ENCODE measurements at places on chromosomes 1 and 21.
A peak's percentile ranks its signal among the peaks of the same experiment; 100 is the strongest.

- no peak for DNase-seq
These were observed 11.9 kb downstream of the HECTD3 start for GRCh38 chr1:44999232-44999631.

GRCh38 chr1:218778257-218779126, 395.2 kb upstream of the LYPLAL1 start:
- DNase-seq: no peak

DNA sequence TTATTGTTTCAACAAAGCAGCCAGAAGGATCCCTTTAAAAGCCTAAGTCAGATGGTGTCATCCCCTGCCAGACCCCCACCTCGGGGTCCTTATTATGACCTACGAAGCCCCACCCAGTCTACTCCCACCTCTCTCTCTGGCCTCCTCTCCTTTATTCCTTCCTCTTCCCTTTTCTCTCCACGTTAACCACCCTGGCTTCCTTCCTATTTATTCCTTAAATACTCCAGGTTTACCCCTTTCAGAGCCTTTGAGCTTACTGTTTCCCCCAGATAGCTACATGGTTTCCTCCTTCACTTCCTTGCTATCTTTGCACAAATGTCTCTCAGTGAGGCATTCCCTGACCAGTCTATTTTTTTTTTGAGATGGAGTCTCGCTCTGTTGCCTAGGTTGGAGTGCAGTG, 12.0 kb upstream of the SLC9A1 start:
- no peak for DNase-seq

DNA sequence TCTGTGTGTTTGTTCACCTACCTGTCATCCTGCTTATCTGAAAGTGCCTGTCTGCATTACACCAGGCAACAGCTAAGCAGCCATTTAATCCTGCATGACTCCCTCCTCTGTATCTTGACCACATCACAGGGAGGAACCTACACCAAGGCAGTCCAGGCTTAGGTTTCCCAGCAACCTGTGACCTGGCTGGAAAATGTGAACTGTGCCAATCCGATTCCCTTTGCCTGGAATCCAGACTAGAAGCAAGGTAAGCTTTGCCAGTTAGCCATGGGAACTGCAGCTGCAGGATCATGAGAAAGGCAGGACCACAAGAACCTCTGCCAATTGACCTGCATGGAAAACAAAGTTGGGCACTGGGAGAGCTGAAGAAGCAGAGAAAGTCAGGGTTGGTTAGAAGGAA, 6.3 kb upstream of the ATP1B1 start:
- DNase-seq: no peak

DNA sequence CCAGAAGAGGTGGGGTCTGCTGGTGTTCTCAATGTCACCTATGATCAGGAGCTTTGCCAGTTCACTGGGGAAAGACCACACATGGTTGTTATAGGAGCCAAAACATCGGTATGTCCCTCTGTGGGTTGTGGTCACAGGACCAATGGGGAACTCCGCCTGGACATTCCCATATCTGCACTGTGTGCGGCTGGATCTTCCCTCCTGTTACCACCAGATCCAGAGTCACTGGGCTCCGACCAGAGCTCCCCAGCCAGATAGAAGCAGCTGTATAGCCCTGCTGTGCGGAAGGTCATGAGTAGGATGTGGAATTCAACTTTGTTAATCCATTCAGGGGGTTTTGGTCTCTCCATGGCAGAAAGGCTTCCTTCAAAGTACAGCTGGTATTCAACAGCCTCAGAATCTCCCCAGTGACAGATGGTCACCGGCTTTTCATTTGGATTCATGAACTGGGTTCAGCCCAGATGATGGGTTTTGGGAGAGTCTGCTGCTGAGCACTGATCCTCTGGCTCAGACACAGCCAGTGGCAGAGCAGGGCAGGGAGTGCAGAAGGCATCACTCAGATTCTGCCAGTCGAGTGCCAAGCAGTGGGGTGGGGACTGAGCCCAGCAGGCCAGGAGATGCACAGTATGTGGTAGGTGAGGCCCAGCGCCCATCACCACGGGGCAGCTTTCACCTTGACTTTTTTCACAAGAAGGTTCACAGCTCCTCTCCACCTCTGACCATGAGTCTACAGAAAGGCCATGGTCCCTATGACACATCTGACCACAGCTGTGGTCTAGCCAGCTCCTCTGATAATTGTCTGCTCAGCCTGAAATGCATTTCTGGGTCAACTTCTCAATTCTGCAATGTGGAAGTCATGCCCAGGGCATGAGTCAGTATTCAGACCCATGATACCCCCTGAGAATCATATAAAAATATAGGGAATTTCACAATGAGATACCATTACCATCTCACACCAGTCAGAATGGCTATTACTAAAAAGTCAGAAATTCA, 2.9 kb upstream of the SHCBP1L start:
- peak; percentile 21 for DNase-seq

DNA sequence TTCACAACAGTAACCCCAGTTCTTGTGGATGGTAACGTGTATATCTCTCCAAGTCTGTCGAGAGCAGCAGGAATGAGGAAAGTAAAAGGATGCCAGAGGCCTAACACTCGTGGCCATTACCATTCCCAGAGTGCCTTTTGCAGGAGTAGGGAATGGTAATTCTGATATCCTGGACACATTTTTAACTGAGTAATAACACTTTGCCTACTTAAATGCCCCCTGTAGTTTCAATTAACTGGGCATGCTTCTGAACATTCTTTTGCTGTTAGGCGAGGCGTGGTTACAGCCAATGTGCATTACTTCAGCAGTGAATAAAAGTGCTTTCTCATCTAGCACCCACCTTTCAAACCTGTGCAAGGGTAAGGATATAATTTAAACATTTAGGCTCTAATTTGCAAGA, 258.5 kb upstream of the ADGRL2 start:
- no peak for DNase-seq

DNA sequence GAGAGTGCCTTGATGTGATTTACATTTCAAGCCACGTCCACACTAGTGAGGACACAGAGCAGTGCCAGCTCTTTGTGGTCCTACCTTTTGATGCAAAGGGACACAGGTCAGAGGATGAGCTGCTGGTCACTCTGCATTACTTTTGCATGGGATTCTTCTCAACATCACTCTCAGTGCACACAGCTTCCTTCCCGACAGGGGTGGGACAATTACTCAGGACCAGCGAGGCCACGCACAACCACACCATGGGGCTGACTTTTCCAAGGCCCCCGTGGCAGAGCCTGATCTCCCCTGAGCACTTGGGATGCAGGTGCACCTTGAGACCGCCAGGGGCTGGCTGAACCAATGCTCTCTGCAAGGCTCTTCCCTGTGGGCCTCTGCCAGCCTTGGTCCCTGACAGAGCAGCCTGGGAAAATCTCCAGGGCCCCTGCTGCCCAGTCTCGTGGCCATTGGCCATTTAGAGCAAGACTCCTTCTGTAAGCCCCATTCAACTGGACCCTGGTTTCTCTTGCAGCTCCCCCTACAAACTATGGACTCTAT, 13.2 kb upstream of the PRAMEF12 start:
- no peak for DNase-seq

DNA sequence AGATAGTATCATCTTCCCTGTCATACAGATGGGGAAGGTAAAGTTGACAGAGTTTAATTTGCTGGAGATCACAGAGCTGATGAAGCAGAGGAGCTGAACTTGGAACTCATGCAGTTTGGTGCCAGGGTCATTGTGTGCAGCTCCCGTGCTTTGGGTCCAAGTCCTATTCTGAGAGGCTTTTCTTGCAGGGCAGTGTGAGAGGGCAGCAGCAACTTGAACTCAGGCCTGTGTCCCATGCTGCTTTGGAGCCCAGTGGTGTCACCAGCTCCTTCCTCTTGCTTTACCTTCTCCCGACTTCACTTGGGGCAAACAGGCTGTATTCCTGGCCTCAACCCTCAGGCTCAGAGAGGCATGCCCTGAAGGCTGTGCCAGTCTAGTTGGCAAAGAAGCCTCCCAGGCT, 24.7 kb downstream of the INAVA start:
- no peak for DNase-seq

GRCh38 chr1:80531182-80531581, 1269.6 kb upstream of the ADGRL2 start:
- no peak for DNase-seq

DNA sequence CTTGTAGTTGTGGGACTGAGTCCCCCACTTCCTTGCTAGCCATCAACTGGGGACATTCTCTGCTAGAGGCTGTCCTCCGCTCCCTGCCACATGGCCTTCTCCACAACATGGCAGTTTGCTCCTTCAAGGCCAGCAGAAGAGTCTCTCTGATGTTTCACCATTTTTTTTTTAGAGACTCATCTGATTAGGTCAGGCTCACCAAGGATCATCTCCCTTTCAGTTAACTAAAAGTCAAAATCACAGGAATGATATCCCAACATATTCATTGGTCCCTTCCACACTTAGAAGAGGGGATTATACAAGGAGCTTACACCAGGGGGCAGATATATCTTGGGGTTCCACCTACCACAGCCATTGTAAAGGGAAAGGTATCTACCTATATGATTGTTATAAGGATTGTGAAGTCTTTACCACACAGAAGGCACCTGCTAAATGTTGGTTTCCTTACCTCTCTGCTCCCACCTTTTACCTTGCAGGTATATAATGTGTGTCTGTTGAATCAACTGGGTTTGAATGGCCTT, 23.3 kb downstream of the RIMKLA start:
- DNase-seq: no peak

GRCh38 chr1:153852170-153852569, 70.6 kb downstream of the GATAD2B start:
- DNase-seq: no peak

- DNase-seq: no peak
These were observed 1293.9 kb downstream of the PLA2G4A start for GRCh38 chr1:188122646-188123045.

- no peak for DNase-seq
These were observed 22.1 kb downstream of the NEK2 start for GRCh38 chr1:211653293-211653692.

GRCh38 chr1:236064674-236065508, at the start of gene NID1:
NID1 (minus strand) TSS chr1:236065090; CDS start chr1:236065079, 11 bp downstream.
- DNase-seq: peak; percentile 58

DNA sequence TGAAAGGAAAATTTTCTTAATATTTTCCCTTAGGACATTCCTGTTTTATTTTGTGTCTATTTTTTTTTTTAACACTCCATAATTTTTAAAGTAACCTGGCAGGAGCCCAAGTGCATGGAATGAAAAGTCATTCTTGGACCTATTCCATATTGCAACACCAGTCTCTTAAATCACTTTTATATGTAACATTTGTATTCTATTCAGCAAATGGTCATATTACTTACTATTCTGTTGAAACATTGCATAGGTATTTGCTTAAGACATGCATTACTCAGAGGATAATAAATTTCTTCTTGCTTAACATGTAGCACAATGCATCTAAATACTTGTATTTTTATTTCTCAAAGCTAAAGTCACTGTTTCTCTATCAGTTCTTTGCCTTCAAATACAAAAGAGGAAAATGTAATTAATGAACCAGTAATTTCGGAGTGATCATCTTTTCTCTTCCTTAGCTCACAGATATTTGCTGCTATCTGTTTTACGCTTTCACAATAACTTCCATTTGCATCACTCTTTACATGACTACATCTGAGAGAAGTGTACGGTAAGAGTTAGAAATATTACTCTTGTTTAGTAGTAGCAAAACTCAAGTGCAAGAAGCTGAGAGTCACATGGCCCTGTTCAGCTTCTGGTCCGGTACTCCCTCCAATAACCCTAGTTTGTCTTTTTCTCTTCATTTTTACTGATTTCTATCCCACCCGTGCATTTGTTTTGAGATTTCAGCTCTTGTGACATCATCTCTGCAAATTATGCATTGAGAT, 394.8 kb downstream of the USP25 start:
- no peak for DNase-seq

DNA sequence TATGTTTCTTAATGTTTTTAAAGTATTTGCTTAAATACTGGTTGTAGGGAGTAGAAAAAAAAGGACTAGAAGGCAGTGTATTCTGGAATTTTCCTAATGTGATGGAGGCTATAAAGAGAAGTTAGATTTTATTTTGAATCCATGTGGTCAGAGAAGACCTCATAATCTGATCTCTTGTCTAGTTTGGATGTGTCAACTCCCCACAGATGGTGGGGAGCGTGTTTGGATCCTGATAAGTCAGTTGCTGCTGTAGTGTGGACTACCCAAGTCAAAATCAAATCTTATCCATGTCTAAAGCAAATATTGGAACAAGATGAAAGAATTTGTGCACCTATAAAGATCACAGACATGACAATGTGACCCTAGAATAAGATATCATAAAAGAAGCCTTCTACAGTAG, 918.0 kb downstream of the LTN1 start:
- no peak for DNase-seq

DNA sequence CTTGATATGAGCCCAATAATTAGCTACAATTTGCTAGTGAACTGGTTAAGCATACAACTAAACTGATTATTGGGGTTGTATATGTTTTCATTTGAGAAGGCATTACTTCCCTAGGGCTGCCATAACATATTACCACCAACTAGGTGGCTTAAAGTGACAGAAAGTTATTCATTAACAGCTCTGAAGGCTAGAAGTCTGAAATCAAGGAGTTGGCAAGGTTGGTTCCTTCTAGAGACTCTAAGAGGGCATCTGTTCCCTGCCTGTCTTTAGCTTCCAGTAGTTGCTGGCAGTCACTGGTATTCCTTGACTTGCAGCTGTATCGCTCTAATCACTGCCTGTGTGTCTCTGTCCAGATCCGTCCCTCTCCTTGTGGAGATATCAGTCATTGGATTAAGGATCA, 86.3 kb downstream of the LHX9 start:
- no peak for DNase-seq

DNA sequence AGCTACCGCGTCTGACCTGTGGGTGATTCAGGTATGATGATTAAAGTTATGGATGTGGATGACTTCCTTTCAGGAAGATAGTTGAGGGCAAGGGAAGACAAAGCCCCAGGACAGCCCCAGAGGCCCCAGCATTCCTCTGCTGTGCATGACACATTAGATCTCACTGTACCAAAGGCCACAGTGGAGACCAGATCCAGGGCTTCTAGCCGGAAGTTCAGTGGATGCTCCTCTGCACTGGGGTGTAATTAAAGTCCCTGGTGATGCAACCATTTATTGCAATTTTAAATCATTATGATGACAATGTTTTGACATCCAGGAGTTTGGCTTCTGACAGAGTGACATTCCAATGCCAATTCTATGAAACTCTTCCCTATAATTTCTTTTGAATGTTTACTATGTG, 5.0 kb downstream of the C4BPA start:
- DNase-seq: no peak

DNA sequence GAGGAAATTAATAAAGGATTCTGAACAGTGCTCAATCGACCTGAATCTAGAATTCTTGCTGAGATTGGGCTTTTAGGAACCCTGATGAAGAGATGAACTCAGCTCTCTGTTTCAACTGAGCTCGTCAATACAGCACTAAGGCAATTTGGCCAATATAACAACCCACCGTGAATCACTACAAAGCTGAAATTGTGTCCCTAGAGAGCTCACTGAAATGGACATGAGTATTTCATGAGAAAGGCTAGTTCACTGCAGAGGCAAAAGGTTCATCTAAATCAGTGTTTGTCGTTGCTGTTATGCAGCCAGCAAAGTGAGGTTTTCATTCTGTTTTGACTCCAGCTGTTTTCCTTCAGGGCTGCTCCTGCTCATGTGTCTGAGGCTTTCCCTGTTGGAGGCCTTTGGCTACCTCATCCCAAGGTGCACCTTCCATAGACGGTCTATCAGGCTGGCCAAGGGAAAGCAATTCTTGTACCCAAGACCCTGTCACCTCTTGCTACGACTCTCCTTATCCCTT, 83.5 kb downstream of the URB2 start:
- DNase-seq: no peak
